ENCODE measurements at places on chromosomes 3 and 15.

- DNase-seq: no peak
Observed at GRCh38 chr3:146196789-146197188, 35.8 kb upstream of the PLOD2 start.

DNA sequence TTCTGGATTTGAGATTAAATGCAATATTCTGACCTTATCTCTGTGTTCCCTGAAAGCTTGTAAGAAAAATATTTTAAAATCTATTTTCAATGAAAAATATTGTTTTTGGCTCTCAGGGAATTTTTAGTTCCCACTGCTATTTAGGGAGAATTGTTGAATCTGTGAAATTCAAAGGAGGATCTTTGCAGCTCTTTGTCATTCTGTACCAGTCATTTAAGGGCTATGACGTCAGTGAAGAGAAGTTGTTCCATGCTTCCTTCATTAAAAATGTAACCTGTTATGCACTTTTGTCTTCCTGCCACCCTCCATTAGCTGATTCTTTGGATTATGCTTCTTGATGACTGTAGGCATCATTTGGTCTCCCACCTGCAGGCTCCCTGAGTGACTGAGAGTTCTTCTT lies 427.8 kb upstream of the C2CD4B start:
- DNase-seq: no peak

- no peak for DNase-seq
Observed at GRCh38 chr3:73203101-73203500, 141.6 kb downstream of the EBLN2 start.

DNA sequence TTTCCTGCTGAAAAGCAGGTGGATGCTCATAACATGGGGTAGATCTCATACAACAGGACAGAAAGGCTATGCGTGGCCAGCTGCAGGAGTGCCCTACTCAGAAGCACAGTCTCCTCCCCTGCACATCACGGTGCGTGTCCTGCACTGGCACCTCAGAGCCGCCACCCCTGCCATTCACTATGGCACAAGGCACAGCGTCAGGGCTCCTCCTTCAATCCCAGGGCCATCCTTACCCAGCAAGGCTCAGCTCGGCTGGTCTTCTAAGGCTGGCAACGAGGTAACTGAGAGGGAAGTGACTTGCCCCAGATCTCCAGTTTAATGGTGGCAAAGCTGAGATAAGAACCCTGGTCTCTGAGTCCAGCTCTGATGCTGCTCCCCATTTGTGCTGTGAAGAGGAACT lies 97.1 kb downstream of the CPN2 start:
- DNase-seq: no peak

- DNase-seq: no peak
Observed at GRCh38 chr3:156657862-156658731, 16.3 kb upstream of the TIPARP start.

DNA sequence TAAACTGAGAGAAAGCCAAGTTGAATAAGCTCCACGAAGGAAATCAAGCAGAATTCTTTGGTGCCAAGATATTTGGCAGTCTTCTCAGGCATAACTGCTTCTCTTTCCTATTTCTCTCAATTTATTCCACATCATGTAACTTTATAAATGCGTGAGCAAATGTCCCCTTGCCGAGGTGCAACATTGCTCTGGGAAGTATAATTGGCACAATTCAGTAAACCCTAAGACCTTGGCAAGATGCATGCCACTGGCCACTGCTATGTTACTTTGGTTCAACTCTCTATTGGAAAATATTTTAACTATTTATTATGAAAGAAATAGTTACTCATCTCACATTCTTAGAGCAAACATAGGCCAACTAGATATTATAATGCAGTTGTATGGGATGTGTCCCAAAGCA lies 170.2 kb downstream of the SUCNR1 start:
- DNase-seq: no peak

DNA sequence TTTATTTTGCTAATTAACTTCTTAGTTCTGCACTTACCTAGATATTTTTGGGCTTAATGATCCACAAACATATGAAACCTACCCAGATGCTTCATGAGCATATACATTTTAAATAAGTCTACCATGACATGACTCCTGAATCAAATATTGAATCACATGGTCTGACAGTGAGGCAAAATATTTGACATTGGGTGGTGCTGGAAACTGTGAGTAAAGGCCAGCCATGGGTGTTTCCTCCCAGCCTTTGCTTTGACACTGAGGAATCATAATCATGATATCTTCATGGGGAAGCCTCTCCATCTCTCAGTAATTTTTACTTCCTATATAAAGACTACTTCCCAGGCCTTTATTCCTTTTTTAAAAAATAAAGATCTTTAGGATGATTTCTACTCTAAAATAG lies 22.8 kb upstream of the SSR3 start:
- peak; percentile 13 for DNase-seq

DNA sequence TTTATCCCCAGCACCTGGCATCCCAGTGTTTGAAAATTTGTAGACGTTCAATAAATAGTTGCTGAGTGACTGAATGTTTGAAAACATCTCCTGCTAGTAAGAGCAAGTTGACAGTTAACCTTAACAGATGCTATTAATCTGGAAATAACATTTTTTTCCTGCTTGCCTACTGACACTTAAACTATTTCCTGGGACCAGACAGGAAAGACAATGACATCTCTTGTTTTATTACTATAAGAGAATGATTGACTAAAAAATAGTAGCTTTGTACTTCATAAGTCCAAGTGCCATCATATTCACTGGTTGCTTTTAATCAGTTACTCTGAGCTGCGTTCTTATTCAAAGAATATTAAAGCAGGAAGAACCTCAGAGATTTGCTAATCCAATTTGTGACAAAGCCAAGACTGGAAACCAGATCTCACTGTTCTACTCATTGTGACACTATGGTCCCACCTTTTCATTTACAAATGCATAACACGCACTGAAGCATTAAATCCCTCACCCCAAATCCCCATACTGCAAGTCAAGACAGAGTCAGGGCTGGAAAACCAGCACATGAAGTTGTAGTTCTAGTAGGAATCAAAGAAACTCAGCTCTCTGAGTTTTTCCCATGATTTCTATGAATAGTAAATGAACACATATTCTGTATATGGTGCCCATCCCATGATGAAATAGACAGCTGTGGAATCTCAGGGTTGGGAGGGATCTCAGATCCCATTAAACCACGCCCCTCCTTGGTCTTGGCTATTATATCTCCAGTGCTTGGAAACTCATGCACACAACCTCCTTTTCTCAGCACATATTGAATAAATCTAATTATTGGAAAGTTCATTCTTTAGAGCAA lies 212.7 kb upstream of the P2RY1 start:
- no peak for DNase-seq

GRCh38 chr3:45753095-45753494 lies 43.2 kb downstream of the SLC6A20 start:
- no peak for DNase-seq

DNA sequence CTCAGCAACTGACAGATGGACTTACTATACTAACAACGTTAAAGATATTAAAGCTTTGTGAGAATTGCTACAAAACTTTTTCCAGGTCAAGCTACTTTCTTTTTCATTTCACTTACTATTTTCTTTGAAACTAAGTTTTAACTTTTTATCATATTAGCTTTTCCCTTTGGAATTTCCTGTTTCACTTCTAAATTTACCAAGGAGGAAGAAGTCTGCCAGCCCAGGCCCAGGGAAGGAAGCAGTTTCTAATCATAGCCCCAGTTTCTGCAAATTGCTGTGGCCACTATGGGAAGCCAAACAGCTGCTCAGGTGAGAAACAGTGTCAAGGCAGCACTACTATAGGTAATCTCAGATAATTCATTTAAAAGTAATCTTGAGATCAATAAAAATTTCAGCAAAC lies 18.4 kb downstream of the CYFIP1 start:
- DNase-seq: no peak

- no peak for DNase-seq
Observed at GRCh38 chr15:78533331-78533730, 6.9 kb upstream of the PSMA4 start.

DNA sequence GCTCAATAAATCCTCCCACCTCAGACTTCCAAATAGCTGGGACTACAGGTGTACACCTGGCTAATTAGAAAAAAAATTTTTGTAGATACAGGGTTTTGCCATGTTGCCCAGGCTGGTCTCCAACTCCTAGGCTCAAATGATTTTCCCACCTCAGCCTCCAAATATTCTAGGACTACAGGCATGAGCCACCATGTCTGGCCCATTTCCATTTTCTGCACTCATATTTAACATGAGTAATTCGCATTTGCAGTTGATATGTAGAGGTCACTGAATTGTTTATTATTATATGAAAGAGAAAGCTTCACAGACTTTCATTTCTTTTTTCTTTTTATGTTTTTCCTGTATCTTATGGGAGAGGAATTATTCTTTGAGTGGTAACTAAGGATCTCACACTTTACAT lies 492.7 kb downstream of the CNTN3 start:
- no peak for DNase-seq

Measured in fibroblast of skin of right quadriceps (primary cell).